Hematopoietic multipotent progenitor cell treated with erythropoietin and hydrocortisone succinate and interleukin-3 and kit ligand, for 6 days (in vitro differentiated cells): ENCODE measurements at places on chromosomes 5 and 9.

DNA sequence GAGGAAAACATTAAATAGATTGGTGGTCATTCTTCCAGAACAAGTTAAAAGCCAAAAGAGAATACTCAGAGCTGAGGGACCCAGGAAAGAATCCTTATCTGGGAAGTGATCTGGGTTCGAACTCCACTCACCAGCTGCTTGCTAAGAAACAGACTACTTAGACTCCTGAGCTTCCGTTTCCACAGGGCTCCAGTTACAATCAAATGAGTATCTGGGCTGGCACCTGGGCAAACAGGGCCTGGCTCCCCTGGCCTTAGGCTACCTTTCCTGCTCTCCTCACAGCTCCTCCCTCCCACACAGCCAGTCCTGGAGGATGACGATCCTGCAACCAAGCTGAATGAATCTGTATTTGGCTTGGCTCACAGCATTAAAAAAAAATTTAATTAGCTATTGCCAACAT lies 2.5 kb downstream of the MAPK9 start:
- no peak for DNase-seq

DNA sequence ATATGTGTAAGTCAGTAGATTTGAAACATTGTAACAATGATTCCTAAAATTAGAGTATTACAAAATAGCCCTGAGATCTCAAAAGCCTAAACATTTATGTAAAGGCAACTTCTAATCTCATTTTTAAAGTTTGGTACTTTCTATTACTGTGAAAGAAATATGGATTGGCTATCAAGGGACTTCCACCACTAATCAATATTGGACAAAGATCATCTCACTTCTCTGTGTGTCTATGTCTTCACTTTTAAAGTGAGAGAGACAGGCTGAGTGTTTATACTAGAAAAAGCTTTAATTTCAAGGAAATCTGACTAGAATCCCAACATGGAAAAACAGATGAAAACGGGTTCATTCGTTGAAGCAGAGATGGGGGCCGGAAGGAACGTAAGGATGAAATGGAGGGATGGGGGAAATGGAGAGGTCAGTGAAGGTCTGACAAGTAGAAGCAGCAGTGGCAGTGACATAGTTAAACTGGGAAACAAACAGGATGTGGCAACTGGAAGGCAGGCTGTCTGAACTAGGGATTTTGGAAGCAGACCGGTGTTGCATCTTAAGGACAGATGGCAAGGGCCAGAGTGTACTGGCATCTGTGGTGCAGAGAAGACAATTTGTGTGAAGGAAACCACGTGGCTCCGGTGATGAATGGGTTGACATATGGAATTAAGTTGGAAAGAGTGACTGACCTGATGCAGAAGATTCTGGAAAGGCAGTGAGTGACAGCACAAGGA lies 60.8 kb downstream of the PDE4D start:
- DNase-seq, result no peak

DNA sequence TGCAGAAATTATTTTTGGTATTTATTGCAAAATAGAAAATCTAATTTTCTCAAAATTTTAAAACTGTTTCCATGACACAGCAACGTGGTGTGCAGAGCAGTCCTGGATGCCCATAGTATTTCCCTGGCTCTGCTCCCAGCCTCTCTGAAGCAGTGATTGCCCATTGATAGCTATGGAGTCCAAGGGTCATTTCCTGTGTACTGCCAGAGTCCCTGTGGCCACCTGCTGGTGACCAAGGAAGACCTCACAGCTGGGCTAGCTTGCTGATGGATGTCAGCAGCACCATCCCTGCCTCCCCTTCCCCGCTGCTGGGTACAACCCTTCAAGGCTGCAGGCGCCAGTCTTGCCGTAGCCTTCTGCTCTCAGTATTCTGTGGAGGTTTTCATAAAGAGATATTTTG lies 184.1 kb downstream of the DIRAS2 start:
- DNase-seq, result no peak

DNA sequence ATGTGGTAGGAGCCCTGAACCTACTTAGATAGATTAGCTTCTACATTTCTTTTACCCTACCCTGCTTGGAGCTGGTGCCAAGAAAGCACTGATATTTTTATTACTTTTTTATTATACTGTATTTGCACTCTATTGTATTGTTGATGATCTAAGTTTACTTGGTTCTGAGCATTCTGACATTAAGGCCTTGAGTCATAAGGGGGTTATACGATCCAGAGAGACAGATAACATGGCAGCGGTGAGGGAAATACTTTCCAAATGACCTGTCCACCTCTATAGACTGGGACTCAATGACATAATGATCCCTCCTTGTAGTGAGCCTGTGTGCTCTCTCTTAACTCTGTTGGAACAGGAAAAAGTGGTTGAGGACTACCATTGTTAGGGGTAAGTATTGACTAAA lies 176.3 kb downstream of the MAN2A1 start:
- DNase-seq, result no peak

GRCh38 chr9:37953206-37953774 lies 49.4 kb upstream of the SLC25A51 start:
- no peak for DNase-seq

- DNase-seq, result no peak
These were observed 1.3 kb downstream of the ZER1 start for GRCh38 chr9:128770286-128771030.

DNA sequence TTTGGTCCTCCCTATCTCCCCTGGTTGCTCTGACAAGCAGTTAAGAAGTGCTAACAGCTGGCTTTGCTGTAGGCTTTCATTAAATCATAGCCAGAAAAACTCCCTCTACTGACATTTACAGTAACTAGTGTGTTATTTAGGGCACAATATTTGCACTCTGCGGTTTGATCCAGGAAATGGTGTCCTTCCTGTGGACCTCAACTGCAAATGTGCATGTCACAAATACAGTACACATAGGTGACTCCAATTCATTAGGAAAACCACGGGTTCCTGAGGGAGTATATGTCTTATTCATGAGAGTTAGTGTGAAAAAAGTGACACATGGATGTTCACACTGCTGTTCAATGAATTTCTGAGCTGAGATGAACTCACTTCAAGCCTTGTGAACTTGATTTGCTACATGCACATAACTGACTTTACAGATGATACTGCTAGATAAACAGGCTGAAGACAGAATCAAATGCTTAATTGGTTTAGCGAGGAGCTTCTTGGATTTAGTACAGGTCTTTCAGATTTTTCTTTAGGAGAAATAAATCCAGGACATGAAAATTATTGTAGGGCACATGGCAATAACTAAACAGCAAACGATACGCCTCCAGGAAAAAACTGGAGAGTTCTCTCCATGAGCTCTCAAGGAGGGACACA lies 281.5 kb downstream of the EFNA5 start:
- DNase-seq, result peak; percentile 47

GRCh38 chr5:79295029-79295428 lies 59.1 kb downstream of the JMY start:
- peak; percentile 25 for DNase-seq

DNA sequence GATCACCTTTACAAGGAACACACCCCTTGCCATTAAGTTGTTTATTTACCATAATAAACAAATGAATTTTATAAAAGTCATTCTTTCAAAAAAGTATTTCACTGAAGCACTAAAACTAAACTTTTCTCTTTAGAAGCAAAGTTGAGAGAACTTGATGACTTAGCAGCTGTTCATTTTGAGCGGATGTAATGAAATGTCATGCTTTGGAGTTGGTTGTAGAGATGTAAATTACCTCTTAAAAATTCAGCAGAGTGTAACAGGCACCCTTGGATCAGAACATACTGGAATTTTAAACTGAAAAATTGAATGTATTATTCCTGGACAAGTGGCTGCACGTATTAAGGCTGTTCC lies 617.2 kb downstream of the PDE4D start:
- no peak for DNase-seq

DNA sequence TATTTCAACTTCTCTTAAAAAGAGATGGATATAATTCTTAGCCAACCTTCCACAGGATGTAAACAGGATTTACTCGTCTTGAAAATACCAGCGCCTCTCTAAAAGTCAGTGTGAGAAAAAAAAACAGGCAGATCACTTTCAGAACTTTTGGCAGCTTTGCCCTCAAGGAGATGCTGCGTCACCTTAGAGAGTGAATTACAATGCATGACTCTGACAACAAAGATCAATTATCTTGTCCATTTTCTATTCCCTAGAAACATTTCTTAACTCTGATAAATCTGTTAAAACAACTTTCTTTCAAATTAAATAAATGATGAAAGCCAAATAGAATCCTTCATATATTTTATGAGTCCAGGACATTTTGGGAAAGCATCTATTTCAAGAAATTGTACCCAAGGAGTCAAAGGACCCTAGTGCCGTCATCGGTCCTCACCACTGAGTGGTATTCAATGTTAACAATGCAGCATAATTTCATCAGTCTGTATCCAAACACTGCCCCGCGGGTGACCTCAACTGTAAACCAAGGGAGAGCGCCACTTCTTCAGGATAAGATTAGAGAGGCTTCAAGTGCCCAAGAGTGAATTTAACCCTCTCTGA lies 536.0 kb downstream of the PDE4D start:
- DNase-seq, result no peak

- no peak for DNase-seq
These were observed 33.4 kb upstream of the TNFAIP8 start for GRCh38 chr5:119322312-119322947.

- no peak for DNase-seq
These were observed 33.7 kb downstream of the SNX18 start for GRCh38 chr5:54551292-54551691.

GRCh38 chr5:112709416-112709815 lies 28.3 kb upstream of the APC start:
- no peak for DNase-seq

GRCh38 chr5:160187091-160187490 lies 42.2 kb upstream of the FABP6 start:
- no peak for DNase-seq

GRCh38 chr9:76650692-76651091 lies 113.5 kb upstream of the PCA3 start:
- DNase-seq, result peak; percentile 47

- DNase-seq, result no peak
These were observed 13.9 kb upstream of the ADGRD2 start for GRCh38 chr9:124436320-124436719.

- no peak for DNase-seq
These were observed 14.4 kb upstream of the ORM1 start for GRCh38 chr9:114308361-114308950.

- peak; percentile 66 for DNase-seq
These were observed 142.3 kb downstream of the SMARCA2 start for GRCh38 chr9:2157277-2158110.

- no peak for DNase-seq
These were observed 79.4 kb downstream of the AMBP start for GRCh38 chr9:113998525-113999255.

- DNase-seq, result no peak
These were observed 84.5 kb downstream of the PRLR start for GRCh38 chr5:35145691-35146317.
